GM12878 (cell line): ENCODE measurements at places on chromosomes 4 and X. TPM values are rescaled to one million over a fixed set of nuclear protein-coding genes. Genes with fewer than 3 reads are reported as not detected.

DNA sequence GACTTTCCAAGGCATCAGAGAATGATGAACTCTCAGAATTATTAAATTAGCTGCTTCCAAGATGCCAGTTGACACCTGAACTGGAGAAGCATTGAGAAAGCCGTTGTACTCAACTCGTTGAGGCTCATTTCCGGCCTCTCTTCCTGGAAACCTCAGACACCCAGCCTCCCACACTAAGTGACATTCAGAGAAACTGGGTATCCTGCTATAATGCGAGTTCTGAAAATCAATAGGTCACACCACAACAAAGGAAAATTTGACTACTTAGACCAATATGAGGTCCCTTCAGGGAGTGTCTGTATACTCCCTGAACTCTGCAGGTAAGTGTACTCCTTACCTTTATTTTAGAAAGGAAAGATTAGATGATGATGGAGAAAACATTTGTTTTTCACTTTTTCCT is 51.2 kb downstream of the ENPEP start:
- DNase-seq = no peak

The XAGE2 gene
- total RNA-seq = not detected in 2 replicates

The MSANTD1 gene
- 0.37 and 0.87 TPM in 2 replicates for total RNA-seq

GRCh38 chrX:10360116-10360515 is 203.3 kb downstream of the CLCN4 start:
- DNase-seq = no peak

The LRIT3 gene
- total RNA-seq = not detected in 2 replicates

DNA sequence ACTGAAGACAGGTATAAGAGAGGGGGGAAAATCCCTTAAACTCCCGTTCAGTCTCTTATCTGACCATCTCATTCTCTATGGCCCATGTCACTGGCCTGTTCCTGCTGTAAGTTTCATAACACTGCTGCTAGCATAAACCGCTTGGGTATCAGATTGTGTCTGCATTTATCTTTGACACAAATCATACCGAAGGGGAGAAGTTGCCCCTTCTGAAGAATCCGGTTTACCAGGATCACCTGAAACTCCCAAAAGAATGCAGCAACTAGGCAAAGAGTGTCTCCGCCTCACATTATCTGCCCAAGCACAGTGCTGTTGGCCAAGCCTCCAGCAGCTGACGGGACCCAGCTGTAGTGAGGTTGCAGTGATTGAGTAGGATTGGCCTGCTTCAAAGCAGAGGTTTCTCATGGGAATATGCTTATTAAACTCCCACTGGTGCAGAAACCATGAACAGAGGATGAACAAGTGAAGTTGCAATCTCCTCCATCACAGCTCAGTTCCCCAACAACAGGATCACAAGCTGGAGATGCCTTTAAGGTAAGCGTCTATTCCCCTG is 71.3 kb upstream of the PUDP start:
- no peak for DNase-seq

DNA sequence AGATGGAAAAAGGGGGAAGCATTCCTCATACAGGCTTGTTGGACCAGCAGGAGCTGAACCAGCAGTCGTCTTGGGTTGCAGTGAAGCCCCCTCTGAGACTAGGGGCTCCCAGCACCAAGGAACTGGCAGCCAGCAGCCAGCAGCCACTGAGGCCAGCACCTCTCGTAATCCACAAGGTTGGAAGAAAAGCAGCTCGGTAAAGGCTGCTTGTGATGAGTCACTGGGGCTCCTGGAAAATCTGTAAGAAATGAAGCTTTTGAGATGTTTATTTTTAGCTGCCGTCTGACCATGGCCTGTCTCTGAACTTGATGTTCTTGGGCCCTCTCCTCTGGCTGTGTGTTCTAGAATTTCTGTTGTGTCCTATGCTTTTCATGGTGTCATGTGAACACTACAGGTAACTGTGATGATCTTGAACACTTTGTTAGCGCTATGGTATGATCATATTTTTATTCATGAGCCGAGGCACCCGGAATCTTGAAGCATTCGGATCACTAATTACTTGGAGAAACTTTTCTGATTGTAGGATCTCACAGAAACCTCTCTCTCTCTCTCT is 18.6 kb downstream of the CLCN4 start:
- DNase-seq = no peak

- DNase-seq = no peak
Observed at GRCh38 chr4:129429581-129430320, 333.8 kb downstream of the C4orf33 start.

DNA sequence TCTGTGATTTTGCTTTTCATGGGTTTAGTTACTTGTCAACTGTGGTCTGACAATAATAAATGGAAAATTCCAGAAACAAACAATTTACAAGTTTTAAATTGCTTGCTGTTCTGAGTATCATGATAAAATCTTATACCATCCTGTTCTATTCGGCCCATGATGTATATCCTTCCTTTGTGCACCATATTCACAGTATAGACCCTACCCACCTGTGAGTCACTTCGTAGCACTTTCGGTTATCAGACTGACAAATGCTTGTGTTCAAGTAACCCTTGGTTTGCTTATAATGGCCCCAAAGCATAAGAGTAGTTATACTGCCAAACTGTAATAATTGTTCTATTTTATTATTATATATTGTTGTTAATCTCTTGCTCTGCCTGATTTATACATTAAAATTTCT is 1183.4 kb upstream of the PCDH7 start:
- DNase-seq = no peak

DNA sequence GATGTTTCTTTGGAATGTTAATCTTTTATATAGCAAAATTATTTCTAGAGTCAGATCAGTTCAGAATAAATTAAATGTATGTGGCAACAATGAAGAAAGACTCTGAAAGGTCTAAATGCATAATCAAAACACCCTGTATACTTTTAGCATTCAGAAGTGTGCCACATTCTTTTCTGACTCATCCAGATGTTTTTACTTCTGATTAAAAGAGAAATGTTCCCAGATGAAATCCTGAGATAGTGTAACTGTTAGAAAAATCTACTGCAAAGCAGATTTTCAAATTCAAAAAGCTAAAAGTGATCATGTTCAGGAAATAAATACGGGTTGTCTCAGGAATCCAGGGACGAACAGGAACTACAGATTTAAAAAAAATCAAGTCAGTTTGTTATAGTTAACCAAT is 241.4 kb downstream of the GRIA3 start:
- DNase-seq = no peak

GRCh38 chrX:43556207-43556606 is 99.9 kb upstream of the MAOA start:
- no peak for DNase-seq

DNA sequence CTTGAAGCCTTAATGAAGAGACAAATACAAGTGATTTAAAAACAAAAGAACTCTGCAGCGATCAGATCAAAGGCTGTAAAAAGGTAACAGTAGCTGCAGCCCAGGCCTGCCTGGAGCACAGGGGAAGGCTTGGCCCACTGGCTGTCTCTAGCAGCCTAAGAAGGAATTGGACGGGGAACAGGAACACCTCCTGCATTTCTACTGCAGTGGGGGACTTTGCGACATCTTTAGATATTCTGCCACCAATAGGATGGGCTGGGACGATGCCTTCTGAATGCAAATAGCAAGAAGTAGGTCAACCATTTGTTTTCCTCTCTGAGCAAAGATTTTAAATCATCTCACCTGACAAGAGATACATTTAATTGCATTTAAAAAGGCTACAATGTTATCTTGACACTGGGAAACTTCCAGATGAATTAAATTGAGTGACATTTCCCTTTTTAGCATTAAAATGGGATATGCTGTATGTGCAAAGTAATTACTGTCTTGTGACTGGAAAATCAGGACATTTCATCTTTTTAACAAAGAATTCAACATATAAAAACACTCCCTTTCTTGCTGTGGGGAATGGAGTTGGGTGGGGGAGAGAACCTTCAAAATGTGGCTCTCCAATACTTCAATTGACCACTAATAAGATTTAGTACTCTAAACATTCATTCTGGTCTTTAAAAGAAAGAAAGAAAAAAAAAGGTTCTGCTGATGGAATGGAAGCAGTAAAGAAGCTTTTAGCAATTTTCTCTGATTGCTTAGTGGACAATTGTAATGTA is 70.0 kb downstream of the NYX start:
- DNase-seq = no peak

DNA sequence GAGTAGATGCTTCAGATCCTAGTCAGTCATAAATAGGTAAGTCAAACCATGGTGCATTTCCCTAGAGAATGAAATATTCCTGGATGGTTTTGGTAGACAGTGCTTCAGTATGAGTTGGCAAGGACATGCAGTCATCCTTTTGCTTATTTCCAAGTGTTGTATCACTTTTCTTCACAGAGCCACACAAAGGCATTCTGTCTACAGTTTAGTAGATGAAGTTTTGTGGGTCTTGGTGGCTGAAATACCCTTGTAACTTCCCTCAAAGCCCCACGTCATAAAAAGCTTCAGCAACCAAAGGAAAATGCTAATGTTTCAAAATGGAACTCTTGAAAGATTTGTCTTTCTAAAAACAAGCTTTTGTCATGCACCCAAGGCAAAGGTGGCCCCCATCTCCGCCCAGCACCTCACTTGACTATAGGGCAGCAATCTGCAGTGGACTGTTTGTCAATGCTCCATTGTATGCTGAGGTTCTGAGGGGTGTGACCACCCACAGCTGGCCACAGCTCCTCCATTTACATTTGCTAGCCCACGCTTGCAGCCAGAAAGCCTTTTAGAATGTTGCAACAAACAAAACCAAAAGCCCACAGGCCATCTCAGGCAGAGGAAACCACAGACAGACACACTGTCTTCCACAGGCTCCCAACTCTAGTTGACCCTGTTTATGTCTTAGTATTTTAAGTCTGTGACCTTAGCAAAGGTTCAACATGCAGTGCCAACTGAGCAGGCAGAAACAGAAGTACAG is 87.1 kb upstream of the FAM9C start:
- no peak for DNase-seq

- no peak for DNase-seq
Observed at GRCh38 chrX:54944816-54945215, 24.2 kb downstream of the TRO start.

DNA sequence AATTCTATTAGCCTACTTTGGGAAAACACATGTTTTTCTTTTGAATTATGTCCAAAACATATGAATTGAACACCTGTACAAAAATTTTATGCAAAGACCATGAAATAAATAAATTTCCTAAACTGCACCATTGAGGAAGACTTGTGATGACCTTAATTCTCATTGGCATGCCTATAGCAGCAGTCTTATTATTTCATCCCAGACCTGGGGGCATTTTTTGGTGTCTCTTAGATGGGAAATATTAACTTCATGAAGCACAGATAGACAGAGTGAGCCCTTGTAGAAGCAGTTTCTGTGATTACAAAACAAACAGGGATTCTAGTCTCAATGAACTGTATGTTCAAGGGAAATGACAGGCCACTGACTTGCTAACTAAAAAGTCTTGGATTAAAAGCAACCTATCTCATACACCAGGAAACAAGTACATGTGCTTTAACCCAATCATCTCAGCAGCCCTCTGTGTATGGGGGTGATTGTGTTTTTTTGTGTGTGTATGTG is 32.0 kb upstream of the HPGD start:
- DNase-seq = no peak

The TEX13D gene
- total RNA-seq = 0.15 and 0.24 TPM in 2 replicates

The UPF3B gene
- 12.3 and 14.4 TPM in 2 replicates for total RNA-seq

The GC gene
- 1.2 and 2.3 TPM in 2 replicates for total RNA-seq

GRCh38 chr4:1726146-1726934 is 5.0 kb downstream of the TACC3 start:
- peak; percentile 45 for DNase-seq

The PRKG2 gene
- total RNA-seq = not detected in 2 replicates

- no peak for DNase-seq
Observed at GRCh38 chr4:98046665-98047064, 96.6 kb downstream of the STPG2 start.

DNA sequence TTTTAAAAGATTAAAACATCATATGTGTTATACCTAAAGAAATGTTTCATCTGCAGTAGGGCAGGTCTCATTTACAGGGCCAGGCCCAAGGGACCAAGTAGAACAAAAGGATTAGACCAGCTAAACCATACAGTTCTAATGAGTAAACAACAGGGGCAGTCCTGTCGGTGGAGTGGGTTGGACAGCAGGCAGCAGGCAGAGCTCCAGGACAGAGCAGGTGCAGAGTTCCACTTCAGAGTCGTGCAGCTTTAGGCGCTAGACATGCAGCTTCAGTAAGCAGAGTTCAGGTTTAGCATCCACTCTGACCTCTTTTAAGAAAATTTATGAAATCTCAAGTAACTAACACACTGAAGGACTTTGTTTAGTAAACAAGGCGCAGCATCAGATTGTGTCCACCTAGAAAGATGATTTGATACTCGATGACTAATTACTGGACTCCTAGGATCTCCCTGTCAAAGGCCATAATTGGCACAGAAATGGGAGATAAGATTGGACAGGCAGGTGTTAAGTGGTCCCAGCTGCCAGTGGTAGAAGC is 487.7 kb upstream of the INTU start:
- DNase-seq = no peak

DNA sequence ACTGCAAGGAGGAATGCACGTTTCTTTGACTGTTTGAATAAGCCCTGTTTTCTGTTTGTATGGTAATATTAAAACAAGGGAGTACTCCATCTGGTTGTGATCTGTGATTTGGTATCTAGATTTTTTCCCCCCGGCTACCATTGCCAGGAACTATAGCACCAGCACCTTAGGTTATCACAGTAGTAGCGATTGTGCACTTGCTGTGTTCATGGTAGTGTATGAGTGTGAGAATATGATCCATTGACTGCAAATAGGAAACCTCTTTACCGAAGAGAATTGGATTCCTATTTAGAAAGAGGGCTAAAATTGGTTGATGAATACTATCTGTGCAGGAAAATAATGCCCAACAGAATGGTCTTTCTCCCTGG is 69.9 kb downstream of the LARP7 start:
- no peak for DNase-seq

The ADH1C gene
- 0.24 and 0.54 TPM in 2 replicates for total RNA-seq

DNA sequence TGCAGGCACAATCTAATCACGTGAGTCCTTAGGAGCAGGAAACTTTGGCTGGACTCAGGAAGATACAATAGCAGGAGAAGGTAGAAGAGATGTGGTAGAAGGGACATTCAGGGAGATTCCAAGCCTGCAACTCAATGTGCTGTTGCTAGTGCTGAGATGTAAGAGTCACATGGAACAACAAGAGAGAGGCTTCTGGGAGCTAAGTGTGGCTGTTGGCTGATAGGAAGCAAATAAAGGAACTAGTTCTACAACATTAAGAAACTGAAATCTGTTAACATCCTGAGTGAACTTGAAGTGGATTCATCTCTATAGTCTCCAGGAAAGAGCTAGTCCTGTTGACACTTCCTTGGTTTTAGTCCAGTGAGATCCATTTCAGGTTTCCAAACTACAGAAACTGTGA is 1207.4 kb downstream of the ADGRL3 start:
- DNase-seq = no peak

The GRPR gene
- total RNA-seq = 0.10 and 0.51 TPM in 2 replicates

The SHOX gene
- total RNA-seq = not detected in 2 replicates

- no peak for DNase-seq
Observed at GRCh38 chr4:24224446-24224845, 334.6 kb upstream of the PPARGC1A start.
